ENCODE measurements at places on chromosomes 6 and 20. TPM values are rescaled to one million over a fixed set of nuclear protein-coding genes. Genes with fewer than 3 reads are reported as not detected.

Gene RIMS1
- total RNA-seq, result not detected

Gene TSBP1
- total RNA-seq, result not detected

Gene CSTF1
- total RNA-seq, result 55.7 TPM

Gene MAS1
- not detected for total RNA-seq

Gene MMP24
- 0.08 TPM for total RNA-seq

Gene RPP21
- 43.0 TPM for total RNA-seq

All from activated naive CD8-positive, alpha-beta T cell treated with anti-CD3 and anti-CD28 coated beads, Interleukin-2, amount 10 ng/mL, durations not matched to agents 7 days and 5 days (primary cell).